EH (cell line): ENCODE measurements at places on chromosomes 11 and 22.
A peak's percentile ranks its signal among the peaks of the same experiment; 100 is the strongest.

- DNase-seq = no peak
Measured at GRCh38 chr11:134412203-134413042, at the start of gene B3GAT1. Gene B3GAT1 (minus strand): TSS chr11:134412242. CDS start chr11:134387659, 24,583 bp downstream.

DNA sequence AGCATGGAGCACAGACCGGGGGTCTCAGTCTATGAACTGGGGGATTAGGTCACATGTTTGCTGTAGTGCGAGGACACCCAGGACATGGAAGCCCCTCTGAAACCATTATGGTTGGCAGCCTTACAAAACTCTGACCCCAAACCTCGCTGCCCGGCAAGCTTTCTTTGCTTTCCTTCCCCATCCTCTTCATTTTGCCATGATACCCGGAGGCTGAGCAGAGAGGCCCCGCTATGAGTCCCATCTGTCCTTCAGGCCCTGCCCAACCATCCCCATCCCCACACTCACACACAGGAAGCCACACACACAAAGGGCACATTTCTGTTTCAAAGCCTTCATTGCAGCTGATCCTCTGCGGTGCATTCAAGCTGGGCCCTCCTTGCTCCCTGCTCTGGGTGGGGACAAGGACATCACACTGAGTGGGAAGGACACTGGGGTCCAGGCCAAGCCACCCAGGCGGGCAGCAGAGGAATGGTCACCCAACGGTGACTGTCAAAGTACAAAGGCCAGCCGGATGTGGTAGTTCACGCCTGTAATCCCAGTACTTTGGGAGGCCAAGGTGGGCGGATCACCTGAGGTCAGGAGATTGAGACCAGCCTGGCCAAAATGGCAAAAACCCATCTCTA, 176.5 kb downstream of the CTTN start:
- DNase-seq = no peak

DNA sequence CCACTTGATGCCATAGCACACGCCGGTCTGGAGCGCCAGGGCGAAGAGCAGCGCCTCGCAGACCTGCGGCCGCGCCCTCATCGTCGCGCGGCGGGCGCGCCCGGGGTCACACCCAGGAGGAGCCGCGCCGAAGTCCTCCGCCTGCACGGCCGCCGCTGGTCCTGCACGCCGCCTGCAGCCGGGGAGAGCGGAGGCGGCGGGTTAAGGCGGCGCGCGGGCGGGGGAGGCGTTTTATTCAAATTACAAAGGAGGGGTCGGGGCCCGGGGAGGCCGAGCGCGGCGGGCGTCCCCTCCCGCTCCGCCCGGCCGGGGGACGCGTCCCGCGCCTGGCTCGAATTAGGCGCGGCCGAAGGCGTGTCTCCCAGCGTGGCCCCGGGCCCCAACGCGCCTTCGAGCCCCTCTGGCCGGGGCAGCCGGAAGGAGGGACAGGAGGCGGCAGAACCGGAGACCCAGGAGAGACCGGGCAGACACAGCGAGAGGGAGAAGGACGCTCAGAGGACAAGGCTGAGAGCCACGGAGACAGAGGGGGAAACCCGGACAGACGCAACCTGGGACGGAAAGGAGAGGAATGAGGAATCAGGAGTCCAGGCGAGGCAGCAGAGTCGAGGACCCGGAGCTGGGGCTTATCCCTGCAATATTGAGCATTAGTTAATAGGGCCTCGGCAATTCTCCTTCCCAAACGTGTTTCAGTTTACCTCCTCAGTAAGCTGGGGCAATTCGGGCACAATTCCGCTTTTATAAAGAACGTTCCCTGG, at the start of gene WNT11:
Gene WNT11, minus strand, starts transcription at position 176 of the 755 bp plus-strand sequence. Its CDS starts 95 bp downstream, at position 81.
- DNase-seq = peak; percentile 35

- DNase-seq = peak; percentile 22
Measured at GRCh38 chr11:86245369-86246292, 1.1 kb downstream of the EED start.

DNA sequence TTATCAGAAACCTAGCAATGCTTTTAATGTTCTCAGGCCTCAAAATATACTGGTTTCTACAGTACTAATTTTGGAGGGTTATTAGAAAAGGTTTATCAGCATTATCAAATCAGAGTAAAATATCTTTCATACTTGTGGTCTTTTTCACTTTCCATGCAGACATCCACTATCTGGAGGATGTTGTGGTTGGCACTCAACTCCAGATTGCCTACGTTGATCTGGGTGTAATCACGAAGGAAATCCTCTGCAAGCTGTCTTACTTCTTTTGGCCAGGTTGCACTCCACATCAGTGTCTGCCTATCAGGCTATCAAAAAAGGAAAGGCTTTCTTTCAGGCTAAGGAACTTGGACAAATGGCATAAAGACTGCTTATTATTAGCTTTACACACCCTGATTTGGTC, 11.6 kb downstream of the DDX17 start:
- DNase-seq = peak; percentile 84

GRCh38 chr11:74471668-74472429, 4.5 kb upstream of the KCNE3 start:
- no peak for DNase-seq

DNA sequence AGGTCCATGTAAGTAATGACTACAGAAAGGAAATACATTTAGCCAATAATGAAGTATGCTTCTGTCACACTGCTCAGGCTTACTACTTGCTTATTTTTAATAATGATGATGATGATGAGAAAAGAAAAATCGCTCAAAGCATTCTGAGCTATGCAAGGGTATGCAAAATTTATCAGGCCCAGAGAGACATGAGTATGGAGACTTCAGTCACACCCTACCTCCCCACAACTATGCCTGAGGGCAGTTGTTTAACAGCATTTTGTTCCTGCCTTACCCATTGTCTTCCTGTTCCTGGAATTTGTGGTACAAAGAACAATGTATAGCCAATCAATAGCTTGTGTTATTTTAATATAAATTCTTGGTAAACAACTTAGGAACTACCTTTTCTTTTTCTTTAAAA, 232.6 kb upstream of the ZBED5 start:
- no peak for DNase-seq

DNA sequence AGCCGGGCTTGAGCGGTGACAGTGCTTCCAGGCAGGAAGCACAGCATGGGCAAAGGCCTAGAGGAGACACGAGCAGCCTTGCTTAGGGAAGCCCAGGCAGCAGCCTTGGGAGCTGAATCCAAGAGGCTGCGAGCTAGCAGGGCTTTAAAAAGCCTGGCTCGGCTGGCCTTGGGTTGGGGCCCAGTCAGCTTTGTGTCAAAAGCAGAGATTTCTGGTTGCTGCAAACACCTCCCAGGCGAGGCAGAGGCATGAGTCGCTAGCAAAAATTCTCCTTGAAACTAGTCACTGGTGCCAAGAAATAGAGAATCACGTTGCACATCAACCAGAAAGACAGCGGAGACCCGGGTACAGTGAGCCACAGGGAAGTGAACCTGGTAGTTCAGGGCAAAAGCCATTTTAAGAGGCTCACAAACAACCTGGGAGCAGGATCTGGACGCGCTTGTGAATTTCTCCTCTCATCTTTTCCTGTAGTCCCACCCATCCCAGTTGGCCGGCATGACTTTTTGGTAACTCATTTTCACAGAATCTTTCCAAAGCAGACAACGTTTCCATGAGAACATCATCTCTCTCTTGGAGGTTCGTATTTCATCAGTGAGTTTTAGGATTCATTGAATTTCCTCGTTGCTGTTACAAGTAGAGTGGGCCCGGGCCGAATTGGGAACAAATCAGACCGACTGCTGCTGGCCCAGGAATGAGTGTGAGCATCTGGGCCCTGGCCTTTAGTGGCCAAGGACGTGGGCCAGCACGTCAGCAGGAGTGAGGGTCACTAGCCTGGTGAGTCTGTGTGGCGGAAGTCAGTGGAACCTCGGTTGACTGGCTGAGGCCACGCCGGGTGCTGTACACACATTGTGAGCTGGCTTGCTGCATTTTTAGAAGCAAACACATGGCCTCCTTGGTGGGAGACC, 16.4 kb upstream of the FGF4 start:
- peak; percentile 81 for DNase-seq

- no peak for DNase-seq
Measured at GRCh38 chr11:64673279-64673678, 49.7 kb downstream of the NRXN2 start.

DNA sequence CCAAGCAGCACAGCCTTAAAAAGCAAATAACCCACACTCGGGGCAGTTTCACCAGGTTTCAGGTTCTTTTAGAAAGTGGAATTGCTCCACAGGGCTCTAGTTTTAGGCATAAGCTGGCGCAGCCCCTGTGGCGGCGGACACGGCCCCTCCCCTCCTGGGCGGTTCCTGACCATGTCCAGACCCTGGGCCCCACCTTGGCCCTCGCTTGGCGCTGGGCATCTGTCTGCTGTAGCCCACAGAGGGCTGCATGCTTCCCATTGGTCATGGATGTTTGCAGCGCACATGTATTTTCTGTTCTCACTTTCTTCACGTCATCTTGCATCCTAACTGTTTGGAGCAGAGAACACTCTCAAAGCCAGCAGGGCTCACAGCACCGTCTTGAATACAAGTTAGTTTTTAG, 244.3 kb downstream of the BRD1 start:
- no peak for DNase-seq

- DNase-seq = no peak
Measured at GRCh38 chr11:23455321-23455891, 595.1 kb upstream of the CCDC179 start.

DNA sequence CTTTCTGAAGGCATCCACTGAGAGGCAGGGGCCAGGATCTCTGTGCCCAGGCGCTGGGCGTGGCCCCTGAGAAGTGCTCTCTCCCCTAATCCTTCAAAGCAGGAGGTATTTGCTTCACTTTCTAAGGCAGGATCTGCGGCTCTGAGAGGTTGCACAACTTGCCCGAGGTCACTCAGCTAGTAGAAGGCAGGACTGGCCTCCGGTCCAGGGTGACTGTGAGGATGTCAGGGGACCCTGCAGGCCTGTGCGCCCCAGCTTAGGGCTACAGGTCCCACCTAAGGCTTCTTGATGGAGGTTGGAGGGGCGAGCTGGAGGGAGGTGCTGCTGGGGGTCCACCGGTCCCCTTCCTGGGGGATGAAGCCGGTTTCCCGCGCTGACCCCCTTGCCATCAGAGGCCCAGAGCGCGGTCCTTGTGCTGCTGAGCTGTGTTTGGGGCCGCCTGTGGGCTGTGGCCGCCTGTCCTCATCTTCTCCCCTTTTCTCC, 979 bp downstream of the SMIM38 start:
- peak; percentile 21 for DNase-seq

DNA sequence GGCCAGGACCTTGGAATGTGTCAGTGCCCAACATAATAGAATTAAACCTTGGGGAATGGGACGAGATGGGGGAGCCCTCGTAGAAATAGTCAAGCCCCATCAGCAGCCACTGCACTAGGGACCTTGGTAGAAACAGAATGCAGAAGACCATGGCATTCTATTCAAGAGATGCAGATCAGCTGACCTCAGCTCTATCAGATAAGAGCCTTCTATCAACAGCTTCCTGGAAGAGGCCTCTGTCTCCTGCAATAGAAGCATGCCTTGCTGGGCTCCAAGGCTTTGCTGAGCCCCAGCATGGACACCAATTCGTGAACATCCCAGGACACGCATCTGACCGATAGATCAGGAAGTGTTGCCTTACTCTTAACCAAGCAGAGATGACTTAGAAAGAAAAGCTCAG, 27.5 kb upstream of the FLI1 start:
- DNase-seq = no peak

GRCh38 chr11:125128450-125128849, 17.0 kb upstream of the TMEM218 start:
- peak; percentile 72 for DNase-seq

GRCh38 chr22:28187612-28188011, 268.6 kb upstream of the PITPNB start:
- DNase-seq = no peak

- no peak for DNase-seq
Measured at GRCh38 chr11:7851391-7851790, 54.6 kb upstream of the OR5P2 start.

DNA sequence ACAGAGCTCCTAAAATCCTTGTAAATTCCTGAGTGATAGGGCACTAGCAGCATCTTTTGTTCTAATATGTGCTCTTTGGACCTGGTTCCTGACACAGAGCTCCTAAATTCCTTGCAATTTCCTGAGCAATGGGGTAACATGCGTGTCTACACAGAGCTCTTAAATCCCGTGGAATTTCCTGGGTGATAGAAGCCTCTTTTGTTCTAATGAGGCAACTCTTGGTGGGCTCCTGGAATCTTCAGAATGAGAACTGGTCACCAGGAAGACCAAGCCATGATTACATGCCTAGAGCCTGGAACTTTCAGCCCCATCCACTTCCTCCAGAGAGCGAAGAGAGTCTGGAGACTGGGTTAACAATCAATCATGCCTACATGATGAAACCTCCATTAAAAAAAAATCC, 19.0 kb downstream of the RSF1 start:
- DNase-seq = peak; percentile 36

GRCh38 chr11:125463590-125464269, 32.3 kb downstream of the FEZ1 start:
- DNase-seq = no peak
